AG20443 (cell line): ENCODE measurements at places on chromosomes 3 and 15.

- DNase-seq: no peak
Measured at GRCh38 chr3:192817506-192817905, 90.2 kb upstream of the FGF12 start.

- DNase-seq: no peak
Measured at GRCh38 chr15:42932833-42933515, 12.4 kb upstream of the TTBK2 start.

DNA sequence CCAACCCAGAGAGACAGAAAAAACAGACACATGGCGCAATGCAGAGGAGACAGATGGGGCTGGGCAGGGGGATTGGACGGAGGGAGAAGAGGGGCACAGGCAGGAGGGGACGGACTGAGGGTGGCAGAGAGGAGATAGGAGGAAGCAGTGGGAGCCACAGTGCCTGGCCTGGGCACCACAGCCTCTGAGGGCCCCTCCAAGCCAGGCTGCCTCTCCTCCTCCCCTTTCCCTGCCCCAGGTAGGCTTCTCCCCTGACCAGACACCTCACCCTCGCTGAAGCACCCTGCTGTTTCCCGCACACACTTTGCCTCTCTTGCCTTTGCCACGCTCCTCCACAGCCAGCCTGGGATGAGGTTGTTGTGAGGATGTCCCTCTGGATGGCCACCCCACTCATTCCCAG lies 84.0 kb upstream of the PRR20G start:
- no peak for DNase-seq

GRCh38 chr3:45642731-45643152 lies 46.5 kb upstream of the SACM1L start:
- no peak for DNase-seq

DNA sequence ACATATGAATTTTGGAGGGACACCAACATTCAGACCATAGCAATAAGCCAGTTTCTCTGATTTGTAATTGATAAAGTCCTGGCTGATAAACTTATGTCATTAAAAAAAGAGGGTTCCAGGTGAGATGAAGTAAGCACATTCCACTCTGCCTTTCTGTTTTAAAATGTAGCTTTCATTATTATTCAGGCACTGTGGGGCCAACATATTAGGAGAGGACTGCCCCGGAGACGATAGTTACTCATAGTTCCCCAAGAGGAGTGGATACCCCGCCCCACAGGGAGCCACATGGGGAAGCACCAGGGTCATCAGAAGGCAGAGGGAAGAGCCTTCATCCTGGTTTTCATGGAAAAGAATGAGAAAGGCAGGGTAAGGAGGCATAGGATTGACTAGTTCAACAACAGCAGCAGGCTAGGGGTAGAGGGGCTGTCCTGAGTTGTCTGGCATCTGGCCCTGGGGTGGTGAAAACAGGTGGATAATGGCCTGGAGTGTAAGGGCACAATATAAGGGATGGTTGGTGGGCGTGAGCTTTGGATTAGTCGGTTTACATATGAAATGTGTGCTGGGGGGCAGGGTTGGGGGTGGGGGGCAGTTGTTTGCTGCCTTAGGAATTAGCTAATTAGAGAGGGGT lies 78.7 kb upstream of the PROK2 start:
- no peak for DNase-seq

- peak; percentile 60 for DNase-seq
Measured at GRCh38 chr3:146166415-146166821, 5.4 kb upstream of the PLOD2 start.

DNA sequence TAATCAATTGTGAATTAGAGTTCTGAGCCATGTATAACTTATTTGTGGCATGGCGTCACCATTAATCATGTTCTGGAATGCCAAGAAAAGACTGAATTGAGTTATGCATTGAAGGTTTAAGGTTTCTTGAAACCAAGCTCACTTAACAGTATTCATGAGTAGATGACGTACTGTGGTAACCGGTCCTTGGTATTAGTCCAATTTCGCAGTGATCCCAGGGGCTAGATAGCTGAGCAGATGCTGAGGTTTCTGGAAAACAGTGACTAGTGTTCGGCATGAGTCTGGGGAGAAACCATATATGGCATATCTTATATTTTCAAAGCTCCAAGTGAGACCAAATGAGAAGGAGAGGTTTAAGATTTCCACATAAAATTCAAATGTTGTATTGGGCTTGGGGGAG lies 218.3 kb upstream of the LYSMD4 start:
- DNase-seq: no peak

DNA sequence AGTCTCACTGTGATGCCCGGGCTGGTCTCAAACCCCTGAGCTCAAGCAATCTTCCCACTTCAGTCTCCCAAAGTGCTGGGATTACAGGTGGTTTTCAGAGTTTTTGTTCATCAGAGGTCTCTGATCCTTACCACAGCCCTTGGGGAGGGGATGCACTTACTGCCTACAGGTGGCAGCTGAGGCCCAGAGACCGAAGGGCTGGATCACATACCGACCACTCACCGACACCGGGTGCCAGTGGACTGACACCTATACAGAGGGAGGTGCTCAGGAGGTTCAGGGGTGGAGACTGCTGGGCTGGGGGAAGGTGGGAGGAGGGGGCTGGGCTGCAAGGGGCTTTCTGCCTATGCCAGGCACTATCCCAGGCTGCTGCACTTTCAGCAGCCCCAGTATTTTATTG lies 19.5 kb downstream of the DUSP7 start:
- DNase-seq: no peak

GRCh38 chr15:99708563-99708962 lies 24.7 kb downstream of the LYSMD4 start:
- peak; percentile 91 for DNase-seq

GRCh38 chr15:89400116-89400781 lies 65.6 kb upstream of the POLG start:
- DNase-seq: no peak

GRCh38 chr3:50648313-50648712 lies 26.4 kb upstream of the DOCK3 start:
- no peak for DNase-seq

- DNase-seq: no peak
Measured at GRCh38 chr15:70597945-70598344, 165.4 kb downstream of the UACA start.

- DNase-seq: no peak
Measured at GRCh38 chr3:14370720-14371572, 31.5 kb upstream of the SLC6A6 start.

- DNase-seq: peak; percentile 51
Measured at GRCh38 chr3:100777271-100777670, 68.0 kb downstream of the TFG start.

- DNase-seq: no peak
Measured at GRCh38 chr3:182981038-182981380, 671 bp upstream of the DCUN1D1 start.

DNA sequence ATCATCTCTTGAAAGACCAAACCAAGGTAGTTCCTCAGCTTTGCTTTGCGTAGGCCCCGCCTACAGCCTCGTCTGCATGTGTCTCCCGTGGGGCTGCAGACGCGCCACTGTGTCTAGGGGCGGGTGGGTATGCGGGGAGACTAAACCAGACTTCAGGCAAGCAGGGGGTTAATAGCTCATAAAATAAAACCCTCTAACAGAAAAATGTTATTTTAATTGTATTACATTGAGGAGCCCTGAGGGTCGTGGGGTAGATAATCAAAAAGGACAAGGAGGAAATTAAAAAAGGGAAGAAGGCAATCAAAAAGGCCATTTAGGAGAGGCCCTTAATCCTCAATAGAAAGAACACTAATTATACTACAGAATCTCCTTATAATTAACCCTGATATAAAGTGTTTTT lies 247.6 kb upstream of the ICE2 start:
- DNase-seq: no peak

DNA sequence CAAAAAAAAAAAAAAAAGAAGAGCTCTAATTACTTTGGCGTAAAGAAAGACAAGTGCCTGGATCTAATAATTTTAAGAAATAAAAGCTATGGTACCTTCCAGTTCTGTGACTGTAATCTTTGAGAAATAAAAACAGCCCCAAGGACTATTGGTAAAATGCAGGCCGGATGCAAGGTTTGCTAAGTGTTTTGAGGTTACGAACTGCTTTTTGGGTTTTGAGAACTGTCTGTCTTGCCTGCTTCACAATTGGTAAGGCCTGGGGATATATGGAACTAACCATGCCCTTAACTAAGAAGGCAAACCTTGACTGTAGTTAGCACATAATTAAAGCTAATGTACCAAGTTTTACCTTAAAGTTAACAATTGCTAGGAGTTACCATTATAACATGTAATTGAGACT lies 388.4 kb upstream of the CBLB start:
- no peak for DNase-seq

GRCh38 chr3:60703008-60703407 lies 548.2 kb downstream of the FHIT start:
- DNase-seq: no peak

DNA sequence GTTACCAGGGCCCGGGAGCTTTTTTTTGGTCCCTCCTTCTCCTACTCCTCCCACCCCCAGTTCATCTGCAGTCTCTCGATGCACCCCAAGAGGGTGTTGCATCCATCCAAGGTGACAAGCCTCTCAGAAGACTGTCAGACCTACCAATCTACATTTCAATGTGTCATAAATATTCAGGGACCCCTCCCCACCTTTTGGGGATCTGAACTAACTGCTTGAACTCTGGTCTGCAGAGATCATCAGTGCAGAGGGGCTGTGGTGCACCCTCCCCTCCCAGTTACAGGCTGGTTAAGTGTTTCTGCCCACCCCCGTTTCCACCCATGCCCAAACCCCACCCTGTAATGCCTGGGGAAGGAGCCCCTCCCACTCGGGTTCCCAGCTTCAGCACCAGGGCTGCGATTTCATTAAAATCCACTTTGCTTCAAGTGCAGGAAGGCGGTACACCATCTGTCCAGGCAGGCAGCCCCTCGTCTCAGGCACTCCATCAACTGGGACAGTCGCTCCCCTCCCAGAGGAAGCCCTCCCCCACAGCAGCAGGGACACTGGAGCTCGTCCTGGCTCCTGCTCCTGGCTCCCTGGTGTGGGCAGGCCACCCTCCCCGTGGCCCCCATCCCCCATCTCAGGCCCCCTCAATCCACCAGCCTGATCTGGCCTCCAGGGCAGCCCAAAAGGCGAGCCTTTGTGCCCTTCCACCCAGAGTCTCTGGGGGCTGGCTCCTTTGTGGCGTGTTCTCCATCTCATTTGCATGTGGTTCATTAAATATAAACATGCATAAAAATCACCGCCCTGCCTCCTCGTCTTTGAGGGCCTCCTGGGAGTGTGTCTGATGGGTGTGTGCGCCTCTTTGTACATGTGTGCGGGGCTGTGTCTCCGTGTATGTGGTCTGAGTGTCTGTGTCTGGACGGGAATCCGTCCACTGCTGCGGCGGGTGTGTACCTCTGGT lies 32.3 kb downstream of the RNU5B-1 start:
- no peak for DNase-seq

DNA sequence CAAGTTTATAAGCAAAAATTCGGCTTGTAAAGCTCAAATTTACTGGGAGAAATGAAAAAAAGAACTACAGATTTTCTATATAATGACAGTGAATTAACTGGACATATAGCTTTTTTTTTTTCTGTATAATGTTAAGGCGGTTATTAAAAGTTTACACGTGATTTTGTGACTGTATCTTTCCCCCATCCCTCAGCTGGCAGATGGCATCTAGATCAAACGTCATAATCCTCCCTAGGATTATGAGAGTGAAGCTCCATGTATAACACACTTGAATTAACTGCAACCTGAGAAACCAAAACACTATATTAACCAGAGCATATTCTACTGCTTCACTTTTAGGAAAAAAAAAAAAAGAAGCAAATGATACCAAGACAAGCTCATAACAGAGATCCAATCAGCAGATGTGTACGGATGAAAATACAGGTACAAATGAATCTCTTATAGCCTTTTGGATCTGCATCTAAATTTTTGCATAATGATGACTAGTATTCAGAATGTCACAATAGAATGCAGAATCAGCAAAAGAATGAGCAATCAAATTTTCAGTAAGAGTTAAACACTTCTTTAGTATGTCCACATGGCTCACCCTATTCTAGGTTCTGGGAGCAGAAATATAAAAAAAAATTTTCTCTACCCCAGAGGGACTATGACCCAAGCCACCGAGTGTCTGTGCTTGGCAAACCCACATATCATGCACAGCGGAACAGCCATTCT lies 12.4 kb downstream of the MOBP start:
- no peak for DNase-seq

DNA sequence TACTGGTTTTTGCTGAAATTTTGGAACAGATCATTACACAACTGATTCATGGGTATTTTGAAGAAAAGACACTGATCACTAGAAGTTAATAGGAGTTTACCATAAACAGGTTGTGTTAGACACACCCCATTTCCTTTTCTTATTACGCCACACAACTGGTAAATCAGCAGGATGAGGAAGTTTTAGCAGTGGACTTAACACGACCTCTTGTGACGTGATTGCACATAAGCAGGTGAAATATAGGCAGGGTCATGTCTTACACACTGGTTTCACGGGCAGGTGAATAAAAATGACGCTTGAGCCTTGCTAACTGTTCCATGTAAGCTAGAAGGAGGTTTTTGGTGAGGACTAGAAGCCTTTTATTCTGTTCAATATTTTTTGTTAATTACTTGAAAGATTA lies 27.1 kb upstream of the TPRG1 start:
- DNase-seq: no peak

DNA sequence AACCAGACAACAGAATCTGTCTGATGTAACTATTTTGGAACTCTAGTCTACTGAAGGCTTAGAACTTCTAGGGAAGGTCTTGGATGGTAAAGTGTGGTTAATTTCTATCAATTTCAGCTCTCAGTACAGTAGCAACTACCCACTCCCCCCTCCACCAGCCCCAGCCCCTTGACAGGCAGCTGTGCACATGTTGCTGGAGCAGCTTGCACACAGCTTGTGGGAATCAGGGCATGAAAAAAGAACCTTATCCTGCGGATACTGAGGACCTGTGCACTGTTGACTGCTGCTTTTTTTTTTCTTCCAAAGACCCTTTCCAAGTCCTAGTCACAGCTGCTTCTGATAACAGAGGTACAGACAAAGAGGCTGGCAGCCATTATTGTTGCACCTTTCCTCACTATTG lies 81.5 kb upstream of the UBP1 start:
- no peak for DNase-seq

DNA sequence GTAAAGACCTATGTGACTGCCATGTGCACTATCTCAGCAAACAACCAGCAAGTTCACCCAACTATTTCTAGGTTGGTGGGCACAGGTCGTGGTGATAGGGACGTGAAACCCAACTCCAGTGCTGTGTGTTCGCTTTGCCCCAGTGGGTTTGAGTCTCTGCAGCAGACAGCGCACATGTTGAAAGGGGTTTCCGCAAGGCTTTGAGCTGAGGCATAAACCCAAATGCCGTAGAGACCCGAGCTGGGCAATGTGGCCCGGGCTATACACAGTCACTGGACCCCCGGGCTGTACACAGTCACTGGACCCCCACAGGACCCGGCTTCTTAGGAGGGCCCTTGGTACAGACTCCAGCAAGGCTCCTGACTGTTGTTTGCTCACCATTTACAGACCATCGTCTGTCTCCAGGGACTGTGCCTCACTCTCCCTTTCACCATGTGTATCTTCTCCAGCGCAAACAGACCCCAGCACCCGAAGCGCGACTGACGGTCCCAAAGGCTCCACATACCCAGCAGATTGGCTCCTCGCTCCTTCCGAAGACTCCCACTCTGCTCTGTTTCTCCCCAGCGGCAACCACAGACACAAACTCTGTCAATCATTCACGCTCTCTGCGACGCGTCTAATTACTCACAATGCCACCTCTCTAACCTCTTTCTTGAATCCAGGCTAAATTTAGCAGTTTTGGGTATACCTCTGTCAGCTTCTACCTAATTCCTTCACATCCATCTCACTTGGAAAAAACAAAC lies 31.2 kb downstream of the PCSK6 start:
- DNase-seq: no peak
